ENCODE measurements at places on chromosomes 6 and 20.

- no peak for DNase-seq
Measured at GRCh38 chr6:24981386-24981760, 45.6 kb upstream of the RIPOR2 start.

- no peak for DNase-seq
Measured at GRCh38 chr6:98840996-98841513, 6.7 kb downstream of the POU3F2 start.

- DNase-seq, result no peak
Measured at GRCh38 chr6:72219536-72219935, 333.2 kb downstream of the RIMS1 start.

- DNase-seq, result no peak
Measured at GRCh38 chr6:112717401-112717800, 370.3 kb downstream of the RFPL4B start.

GRCh38 chr6:36290668-36291620, 21.1 kb downstream of the PNPLA1 start:
- no peak for DNase-seq

DNA sequence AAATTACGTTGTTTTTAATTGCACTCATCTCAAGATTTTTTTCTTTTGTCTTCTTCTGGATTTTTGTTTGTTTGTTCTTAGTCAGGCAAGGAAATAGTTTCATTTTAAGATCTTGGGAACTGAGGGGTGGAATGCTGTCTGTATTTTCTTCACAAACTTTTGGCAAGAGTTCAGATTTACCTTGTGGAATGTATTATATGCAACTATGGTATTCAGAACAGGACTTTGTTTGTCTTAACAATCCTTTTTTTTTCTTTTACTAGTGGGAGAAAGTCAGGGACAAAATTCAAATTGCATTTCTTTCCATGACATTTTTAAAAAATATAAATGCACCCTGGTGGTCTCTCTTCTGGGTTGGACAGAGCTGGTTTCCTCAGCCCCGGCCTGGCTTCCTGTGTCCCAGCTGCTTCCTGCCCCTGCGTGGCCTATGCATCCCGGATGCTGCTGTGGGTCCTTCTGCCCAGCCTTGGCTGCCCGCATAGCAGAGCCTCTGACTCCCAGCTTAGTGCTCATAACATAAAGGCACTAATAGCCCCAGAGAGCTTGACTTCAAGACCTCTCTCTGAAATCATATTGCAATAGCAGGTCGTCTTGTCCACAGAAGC, 520.7 kb downstream of the QKI start:
- DNase-seq, result no peak

DNA sequence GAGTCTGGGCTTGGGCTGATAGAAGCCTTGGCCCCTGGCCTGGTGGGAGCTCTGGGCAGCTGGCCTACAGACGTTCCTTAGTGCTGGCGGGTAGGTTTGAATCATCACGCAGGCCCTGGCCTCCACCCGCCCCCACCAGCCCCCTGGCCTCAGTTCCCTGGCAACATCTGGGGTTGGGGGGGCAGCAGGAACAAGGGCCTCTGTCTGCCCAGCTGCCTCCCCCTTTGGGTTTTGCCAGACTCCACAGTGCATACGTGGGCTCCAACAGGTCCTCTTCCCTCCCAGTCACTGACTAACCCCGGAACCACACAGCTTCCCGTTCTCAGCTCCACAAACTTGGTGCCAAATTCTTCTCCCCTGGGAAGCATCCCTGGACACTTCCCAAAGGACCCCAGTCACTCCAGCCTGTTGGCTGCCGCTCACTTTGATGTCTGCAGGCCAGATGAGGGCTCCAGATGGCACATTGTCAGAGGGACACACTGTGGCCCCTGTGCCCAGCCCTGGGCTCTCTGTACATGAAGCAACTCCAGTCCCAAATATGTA, 957 bp upstream of the VEGFA start:
- DNase-seq, result no peak

GRCh38 chr20:15842872-15843271, 730.4 kb downstream of the KIF16B start:
- peak; percentile 12 for DNase-seq

GRCh38 chr20:51597389-51598231, 55.1 kb upstream of the NFATC2 start:
- DNase-seq, result no peak

DNA sequence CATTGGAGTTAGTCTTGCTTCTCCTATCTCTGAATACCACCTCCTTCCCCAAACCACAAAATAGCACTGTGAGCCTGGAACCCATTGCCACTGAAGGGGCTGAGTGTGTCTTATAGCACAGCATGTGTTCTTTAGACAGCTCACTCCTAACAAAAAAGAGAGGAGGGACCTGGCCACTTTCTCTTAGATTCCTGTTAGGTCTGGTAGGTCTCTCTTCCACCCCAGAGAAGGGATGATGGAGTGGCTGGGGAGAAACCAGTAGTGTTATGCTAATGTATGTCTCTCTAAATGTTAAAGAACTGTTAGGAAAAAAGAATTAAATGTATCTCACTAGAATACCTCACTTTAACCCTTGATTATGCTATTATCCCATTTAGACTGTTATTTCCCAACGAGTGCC, 340.3 kb downstream of the EPHA7 start:
- no peak for DNase-seq

- no peak for DNase-seq
Measured at GRCh38 chr20:23305098-23305497, 45.5 kb upstream of the NXT1 start.

DNA sequence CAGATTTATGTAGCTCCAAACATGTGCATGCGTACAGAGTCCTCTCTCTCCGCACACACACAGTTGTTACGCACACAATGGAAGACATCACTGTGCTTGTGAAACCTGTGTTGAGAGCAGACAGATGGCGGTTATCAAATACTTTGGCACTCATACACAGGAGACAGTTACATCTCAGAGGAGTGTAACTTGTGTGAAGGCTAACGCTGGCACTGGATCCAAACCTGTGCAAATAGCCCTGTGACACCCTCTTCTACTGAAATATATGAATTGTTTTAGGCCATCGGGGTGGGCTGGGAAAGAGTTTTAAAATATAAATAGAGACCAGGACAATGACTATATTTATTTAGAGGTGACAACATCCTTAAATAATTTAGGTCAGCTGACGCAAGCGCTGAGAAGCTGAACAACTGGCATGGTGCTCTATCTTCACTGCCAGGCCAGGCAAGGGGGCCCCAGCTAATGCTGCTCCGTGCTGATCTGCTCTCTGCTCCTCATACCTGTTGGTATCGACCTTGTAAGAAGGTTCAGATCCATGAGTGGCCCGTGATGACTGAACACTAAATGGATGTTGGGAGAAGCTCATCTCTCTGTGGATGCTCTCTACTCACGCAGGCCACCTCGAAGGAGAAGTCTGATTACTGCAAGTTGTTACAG, 69.4 kb downstream of the FOXC1 start:
- no peak for DNase-seq

DNA sequence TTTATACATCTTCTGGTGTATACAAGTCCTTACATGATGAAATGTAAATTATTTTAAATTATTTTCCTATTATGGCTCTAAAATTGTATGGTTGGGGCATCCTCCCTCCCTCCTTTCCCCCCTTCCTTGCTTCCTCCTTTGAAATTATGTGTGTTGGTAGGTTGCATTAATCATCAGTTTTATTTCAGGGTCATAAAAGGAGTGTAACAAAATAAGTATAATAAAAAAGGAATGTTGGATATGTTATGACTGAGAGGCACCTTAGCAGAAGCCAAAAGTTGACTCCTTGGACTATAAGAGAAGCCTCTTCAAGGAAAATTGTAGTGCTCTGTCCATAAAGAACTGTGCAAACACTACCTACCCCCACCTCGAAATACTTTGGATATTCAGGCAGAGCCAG, 46.6 kb upstream of the PTPRK start:
- DNase-seq, result no peak

DNA sequence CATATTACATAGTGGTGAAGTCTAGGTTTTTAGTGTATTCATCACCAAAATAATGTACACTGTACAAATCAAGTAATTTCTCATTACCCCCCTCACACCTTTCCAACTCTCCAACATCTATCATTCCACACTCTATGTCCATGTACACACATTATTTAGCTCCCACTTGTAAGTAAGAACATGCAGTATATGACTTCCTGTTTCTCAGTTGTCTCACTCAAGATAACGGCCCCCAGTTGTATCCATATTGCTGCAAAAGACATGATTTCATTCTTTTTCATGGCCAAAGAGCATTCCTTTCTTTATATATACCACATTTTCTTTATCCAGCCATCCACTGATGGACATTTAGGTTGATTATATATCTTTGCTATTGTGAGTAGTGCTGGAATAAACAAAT, 86.0 kb downstream of the UBE3D start:
- no peak for DNase-seq

DNA sequence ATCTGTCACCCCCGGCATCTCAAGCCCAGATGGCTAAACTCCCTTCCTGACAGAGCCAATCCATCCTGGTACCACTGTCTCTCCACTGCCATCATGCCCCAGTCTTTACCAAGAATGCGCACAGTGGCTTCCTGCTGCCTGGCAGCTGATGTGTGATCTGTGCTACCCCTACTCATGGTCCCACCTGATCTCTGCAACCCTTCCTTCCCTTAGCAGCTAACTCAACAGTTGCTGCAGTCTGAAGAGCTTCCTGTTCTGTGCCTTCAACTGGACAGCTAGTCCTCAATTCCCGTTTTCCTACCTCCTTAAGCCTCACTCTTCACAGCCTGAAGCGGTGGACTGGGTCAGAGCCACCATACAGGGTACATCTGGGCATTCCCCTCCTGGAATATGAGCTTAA, 7.6 kb upstream of the FAM83C start:
- DNase-seq, result no peak

DNA sequence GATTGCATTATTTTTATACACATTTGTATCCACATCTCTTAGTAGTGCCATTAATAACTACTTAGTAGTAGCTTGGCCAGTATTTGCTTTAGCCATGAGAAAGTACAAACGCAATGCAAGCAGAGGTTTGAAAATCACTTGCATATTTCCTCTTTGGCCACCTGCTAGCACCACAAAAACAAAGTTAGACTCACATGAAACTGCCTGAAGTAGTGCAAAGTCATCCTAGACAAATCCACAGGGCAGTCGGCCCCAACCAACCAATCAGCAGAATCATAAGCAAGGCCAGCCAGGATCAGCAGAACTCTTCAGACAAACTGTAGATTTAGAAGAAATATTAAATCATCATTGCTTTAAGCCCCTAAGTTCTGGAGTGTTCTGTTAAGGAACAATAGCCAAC, 135.2 kb upstream of the VGLL2 start:
- no peak for DNase-seq

DNA sequence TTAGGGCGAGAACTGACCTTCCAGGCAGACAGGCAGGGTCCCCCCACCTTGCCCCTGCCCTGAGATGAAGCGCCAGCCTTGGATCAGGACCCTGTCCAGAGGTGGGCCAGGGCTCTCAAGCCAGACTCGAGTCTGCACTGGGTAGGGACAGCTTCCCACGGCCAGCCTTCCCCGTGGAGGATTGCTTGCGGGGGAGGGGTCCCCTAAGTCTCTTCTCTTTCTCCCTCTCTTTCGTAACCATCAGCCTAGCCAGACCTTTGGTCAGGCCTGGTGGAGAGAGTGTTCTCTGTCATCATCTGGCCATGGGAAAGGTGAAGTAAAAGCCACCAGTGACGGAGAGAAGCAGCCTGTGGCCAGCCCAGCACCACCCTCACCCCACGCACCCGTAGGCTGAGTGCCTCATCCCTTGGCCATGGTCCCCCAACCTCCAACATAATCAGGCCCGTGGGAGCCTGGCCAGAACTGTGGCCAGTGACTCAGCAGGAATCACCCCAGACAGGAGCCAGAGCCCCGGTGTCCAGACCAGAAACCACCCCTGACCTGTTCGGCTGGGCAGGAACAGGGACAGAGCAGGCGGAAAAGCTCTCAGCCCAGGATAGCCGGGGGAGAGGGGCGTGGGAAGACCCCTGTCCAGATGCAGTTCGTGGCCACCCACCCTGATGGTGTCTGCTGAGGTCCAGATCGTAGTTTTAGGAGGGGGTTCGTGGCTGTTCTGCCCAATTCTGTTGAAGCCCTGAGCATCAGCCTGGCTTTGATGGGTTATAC, 47.1 kb downstream of the SNAI1 start:
- no peak for DNase-seq

- no peak for DNase-seq
Measured at GRCh38 chr6:150466196-150466595, 97.4 kb downstream of the IYD start.

DNA sequence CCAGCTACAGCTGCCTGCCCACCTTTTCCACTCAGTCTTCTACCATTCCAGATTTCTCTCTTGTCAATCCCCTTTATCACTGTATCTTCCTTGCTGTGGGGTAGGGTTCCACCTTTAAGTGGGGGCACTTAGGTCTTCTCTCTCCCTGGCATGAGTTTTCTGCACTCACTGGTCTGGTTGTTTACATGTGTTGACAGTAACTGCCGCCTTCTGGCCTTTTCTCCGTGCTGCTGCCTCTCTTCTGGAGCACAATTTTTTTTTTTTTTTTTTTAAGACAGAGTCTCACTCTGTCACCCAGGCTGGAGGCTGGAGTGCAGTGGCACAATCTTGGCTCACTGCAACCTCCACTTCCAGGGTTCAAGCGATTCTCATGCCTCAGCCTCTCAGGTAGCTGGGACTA, 12.0 kb downstream of the RNF114 start:
- DNase-seq, result no peak

- no peak for DNase-seq
Measured at GRCh38 chr6:44732243-44732642, 344.7 kb downstream of the CDC5L start.

DNA sequence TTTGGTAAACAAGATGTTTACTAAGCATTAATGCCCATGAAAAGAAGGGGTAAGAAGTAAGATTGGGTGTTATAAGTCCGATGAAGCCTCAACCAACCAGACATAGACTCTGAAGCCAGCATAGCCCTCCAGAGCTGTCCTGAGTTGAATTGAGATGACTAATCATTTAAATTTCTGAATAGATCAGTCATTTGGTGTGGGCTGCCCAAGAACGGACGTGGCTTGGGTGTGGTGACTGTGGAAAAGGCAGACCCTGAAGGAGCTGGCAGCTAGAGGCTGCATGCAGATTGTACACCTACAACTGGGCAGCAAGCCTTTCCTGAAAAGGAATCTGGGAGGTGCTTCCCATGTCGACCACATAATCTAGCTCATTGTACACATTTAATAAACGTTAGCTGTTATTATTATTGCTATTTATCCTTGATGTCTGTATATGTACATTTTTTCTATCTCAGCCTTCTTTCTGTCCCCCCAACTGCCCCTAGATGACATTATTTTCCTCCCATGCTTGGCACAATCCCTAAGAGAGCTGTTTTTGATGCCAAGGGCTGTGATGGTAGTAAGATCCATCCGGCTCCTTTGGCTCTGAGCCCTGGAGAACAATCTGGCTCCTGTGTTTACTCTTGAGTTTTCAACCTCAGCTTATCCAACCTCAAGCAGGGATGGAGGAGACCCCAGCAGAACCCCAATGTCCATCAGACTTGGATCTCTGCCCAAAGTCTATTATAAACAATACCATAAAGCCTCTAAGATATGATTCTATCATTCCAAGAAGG, 57.6 kb upstream of the JAG1 start:
- no peak for DNase-seq

GRCh38 chr6:116278481-116278829, 1.3 kb downstream of the TSPYL1 start:
- DNase-seq, result no peak

Measured in GM10248 (cell line).